ENCODE measurements at places on chromosomes 7 and 10.

DNA sequence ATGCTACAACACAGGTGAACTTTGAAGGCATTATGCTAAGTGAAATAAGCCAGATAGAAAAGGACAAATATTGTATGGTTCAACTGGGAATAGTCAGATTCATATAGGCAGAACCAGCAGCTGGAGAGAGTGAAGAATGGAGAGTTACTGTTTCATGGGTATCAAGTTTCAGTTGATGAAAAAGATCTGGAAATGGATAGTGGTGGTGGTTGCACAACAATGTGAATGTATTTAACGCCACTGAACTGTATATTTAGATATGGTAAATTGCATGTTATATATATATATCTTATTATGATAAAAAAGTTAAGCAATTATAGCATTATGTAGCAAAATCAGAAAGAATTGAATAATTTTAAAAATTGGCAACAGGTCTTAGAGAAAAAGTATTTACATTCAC is 3.9 kb downstream of the LMBR1 start:
- no peak for DNase-seq

DNA sequence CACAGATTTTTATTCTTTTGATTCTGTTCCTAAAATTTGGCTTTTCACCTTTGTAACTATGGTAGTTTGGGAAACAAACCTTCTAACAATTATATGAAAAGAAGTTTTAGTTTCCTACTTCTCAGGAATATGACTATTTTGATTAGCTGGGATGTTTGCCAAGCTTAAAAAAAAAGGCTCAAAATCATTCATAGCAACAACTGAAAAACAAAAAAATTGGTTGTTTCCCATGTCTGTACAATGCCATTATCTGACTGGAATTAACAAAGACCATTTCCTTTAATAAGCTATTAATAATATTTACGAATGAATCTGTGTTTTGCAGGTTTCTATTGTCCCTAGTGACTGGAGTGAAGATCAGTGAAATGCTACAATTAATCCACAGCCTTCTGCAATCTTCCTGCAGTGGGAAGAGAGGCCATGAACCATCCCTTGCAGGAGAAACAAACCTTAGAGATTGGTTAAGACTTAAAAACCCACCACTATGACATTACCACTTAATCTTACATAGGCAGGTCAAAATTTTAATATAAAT is 4.2 kb downstream of the PURB start:
- DNase-seq, result no peak

DNA sequence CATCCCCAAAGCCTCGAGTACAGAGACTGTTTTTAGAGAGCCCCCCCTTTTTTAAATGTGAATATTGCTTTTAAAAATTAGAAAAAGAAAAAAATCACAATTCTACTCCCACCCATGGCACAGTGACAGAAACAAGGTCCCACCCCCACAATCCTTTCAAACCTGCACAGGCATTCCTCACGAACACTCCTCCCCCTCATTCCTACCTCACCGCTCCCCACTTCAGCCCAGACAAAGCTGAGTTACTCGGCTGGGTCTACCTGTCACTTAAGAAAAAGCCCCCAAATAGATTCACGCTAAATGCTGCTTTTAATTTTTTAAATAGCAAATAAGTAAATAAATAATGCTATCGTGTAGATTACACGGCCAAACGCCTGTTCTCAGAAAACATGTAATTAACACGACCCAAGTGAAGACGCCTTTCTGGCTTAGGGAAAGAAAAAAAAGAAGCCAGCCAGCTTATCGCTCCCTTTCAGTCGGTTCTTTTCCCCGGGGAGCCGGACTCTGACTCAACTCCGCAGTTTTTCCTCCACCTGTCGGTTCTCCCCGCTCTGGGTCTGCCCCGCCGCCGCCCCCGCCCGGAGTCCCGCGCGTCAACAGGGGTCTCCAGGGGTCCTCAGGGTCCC is 739 bp downstream of the MPP7 start:
- DNase-seq, result no peak

GRCh38 chr7:100102950-100103840 is 1.8 kb downstream of the AP4M1 start:
- DNase-seq, result no peak

DNA sequence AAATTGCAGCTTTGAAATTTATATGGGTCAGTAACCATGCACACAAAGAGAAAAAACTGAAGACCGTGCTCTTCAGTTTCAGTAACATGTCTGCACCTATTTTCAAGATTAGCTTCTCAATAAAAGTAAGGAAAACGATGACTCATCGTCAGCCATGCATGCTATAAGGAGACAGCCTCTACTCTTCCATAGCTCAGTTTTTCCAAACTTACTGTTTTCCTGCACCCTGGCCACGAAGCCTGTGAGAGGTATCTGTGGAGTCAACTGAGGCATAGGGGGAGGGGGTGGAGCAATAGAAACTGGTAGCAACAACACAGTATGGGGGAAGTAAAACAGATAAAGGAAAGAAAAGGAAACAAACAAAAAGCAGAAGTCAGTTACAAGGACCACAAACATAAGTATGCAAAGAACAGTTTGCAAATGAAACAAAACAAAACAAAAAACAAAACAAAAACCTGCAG is 58.0 kb downstream of the PDSS1 start:
- peak; percentile 45 for DNase-seq

DNA sequence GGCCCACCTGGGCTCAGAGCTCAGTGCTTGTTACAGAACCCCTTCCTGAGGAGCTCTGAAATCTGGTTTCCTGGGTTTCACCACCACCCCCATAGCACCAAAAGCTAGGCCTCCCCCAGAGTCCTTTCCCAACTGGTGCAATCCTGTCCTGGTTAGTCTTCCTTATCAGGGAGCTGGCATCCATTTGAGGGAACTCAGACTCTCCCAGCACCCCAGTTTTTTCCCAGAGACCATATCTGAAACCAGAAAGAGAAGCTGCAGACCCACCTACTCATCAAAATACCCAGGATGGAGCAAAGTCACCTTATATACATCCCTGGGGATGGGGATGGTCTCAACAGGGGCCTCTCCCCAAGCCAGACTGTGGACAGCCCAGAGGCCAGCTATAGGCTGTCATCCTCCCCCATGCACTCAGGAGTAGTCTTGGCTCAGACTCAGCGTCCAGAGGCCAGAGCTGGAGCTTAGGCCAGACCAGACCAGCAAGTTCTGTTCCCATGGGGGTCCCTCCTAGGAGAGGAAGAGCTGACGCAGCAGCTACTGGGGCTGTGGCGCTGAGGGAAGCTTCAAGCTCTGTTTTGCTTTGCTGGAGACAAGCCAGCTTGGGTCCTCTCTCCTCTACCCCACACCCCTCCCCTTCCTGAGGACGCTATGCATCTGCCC is 3.0 kb downstream of the TBATA start:
- no peak for DNase-seq

- DNase-seq, result no peak
Measured at GRCh38 chr7:152544971-152545619, 109.3 kb upstream of the KMT2C start.

DNA sequence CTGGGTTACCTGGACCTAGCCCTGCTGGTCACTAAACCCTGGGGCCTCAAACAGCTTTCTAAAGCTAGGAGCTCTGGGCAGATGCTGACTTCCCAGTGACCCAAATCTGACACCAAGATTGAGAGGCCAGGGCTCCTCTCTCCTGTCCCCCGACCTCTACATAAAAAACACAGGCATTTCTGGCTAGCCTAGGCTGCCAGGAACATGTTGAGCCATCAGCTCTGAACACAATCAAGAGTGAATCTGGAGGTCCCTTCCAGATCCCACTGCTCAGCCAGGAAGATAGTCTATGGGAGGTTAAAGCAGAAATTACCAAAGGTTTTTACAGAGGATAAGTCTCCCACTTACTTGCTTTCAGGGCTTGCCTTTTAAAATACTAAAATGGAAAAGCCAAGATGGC is 22.1 kb upstream of the PDE1C start:
- DNase-seq, result no peak

- DNase-seq, result no peak
Measured at GRCh38 chr7:118517275-118517674, 292.8 kb downstream of the ANKRD7 start.

GRCh38 chr10:86261941-86262687 is 104.5 kb downstream of the GRID1 start:
- DNase-seq, result no peak

- no peak for DNase-seq
Measured at GRCh38 chr7:80749270-80749669, 110.8 kb downstream of the CD36 start.

DNA sequence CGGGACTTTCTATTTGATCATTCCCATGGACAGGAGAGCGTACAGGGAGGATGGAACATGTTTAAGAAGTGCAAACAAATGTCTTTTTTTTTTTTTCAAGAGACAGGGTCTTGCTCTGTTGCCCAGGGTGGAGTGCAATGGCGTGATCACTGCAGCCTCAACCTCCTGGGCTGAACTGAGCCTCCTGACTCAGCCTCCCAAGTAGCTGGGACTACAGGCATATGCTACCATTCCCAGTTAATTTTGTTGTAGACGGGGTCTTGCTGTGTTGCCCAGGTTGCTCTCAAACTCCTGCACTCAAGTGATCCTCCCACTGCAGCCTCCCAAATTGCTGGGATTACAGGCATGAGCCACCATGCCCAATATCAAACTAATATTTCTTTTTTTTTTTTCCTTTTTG is 40.5 kb downstream of the SPDYE5 start:
- no peak for DNase-seq

GRCh38 chr7:7562736-7563135 is 3.9 kb upstream of the MIOS start:
- DNase-seq, result no peak

DNA sequence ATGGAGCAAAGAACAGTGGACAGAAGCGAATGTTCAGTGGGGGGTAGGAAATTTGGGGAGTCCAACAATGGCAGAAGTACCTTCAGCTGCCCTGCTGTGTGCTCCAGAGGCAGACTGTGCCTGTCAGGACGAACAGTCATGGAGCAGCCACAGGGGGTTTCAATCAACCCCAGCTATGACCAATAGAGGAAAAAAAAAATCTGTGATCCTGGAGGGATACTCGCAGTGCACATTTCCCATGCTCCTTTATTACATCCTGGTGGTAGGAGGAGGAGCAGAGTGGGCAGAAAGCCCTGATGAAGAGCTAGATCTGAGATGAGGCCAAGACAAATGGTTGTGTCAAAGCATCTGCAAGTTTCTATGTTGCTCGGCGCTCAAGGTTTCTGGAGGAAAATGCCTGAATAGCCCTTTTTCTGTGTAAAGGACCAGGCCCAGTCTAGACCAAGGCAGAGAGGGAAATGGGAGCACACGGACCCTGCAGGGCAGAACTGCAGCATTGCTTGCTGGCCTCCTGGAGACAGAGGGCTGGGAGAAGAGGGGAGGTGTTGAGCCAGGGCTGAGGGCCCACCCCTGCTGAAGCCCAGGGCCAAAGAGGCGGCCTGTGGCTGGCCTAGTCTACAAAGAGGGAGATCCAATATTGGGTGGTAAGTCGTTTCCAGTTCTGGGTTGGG is 201.5 kb downstream of the GRID1 start:
- DNase-seq, result no peak

Measured in amniotic stem cell (primary cell).